Mammary epithelial cell (primary cell): ENCODE measurements at places on chromosomes 2 and 18. TPM values are rescaled to one million over a fixed set of nuclear protein-coding genes. Genes with fewer than 3 reads are reported as not detected.

HSPE1 gene
- total RNA-seq: 66.1 and 118 TPM in 2 replicates

CHRND gene
- total RNA-seq: not detected in 2 replicates

LCT gene
- total RNA-seq: not detected

CCDC74B gene
- total RNA-seq: 2.7 TPM

TXNL4A gene
- total RNA-seq: 100 and 122 TPM in 2 replicates

TRIM54 gene
- not detected in 2 replicates for total RNA-seq

CCDC121 gene
- total RNA-seq: 0.59 and 1.9 TPM in 2 replicates

SERPINB4 gene
- total RNA-seq: 0.35 TPM in 1 of 2 replicates, not detected in the other

KCTD1 gene
- 49.7 and 64.6 TPM in 2 replicates for total RNA-seq

RGPD6 gene
- 23.4 and 41.1 TPM in 2 replicates for total RNA-seq

WDSUB1 gene
- 7.2 TPM for total RNA-seq

NUP35 gene
- total RNA-seq: 18.2 and 19.7 TPM in 2 replicates

REG3G gene
- total RNA-seq: not detected in 2 replicates
